HFFc6 (cell line): ENCODE measurements at places on chromosomes 12 and 14. TPM values are rescaled to one million over a fixed set of nuclear protein-coding genes. Genes with fewer than 3 reads are reported as not detected.
A peak's percentile ranks its signal among the peaks of the same experiment; 100 is the strongest.

GALNT4 gene
- 6.3 to 8.1 TPM (median 7.2 TPM) in 3 replicates for total RNA-seq

PTPRQ gene
- 2.6 and 3.3 TPM in 2 replicates for total RNA-seq

UNC79 gene
- 0.05 and 0.06 TPM in 2 replicates for total RNA-seq

SLC8A3 gene
- total RNA-seq, result not detected in 3 replicates

STXBP6 gene
- total RNA-seq, result 14.5 to 17.5 TPM (median 16.8 TPM) in 3 replicates

ABCB9 gene
- total RNA-seq, result 7.6 to 9.6 TPM (median 8.9 TPM) in 3 replicates

- no peak overlapping the region for H3K27ac ChIP-seq
- no peak for DNase-seq
- no peaks in the 10 kb centered on the region for H3K4me1 ChIP-seq
- peaks cover 28% of the 10 kb centered on the region; the same call in 1 of the 2 replicates for H3K27me3 ChIP-seq
Measured at GRCh38 chr14:51807356-51807755, 53.1 kb upstream of the GNG2 start.

GRCh38 chr12:133129368-133130037 is 571 bp downstream of the ZNF891 start:
- peaks cover 64% of the 10 kb centered on the region for H3K36me3 ChIP-seq
- peak overlapping the region; percentile 99 for H3K27ac ChIP-seq
- peak; percentile 17 for DNase-seq
- peaks cover 11% of the 10 kb centered on the region for H3K4me1 ChIP-seq
- peaks cover 4% of the 10 kb centered on the region; the same call in 1 of the 2 replicates for H3K27me3 ChIP-seq

DNA sequence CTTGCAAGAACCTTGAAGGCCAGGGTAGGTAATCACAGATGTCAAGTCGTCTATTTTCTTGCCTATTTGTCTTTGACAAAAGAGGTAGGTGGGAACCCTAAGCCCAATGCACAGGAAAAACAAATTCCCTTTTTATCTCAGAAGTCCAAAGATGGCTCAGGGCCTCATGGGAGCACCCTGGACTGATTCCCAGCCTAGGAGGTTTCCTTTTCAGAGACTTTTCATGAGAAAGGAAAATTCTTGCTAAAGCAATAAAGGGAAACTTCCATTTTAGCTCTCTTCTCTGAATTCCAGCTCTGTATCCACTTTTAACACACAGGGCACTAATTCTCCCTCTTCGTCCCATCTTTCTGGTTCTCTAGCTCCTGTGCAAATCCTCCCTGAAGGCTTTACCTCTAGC is 1.2 kb downstream of the ZNF641 start:
- H3K4me1 ChIP-seq, result peaks cover 9% of the 10 kb centered on the region
- H3K27ac ChIP-seq, result no peak overlapping the region

- H3K27ac ChIP-seq, result no peak overlapping the region
- no peaks in the 10 kb centered on the region for H3K27me3 ChIP-seq
- H3K4me3 ChIP-seq, result no peak overlapping the region
- no peak for DNase-seq
- H3K36me3 ChIP-seq, result peaks cover 60% of the 10 kb centered on the region
Measured at GRCh38 chr14:20278414-20278813, 27.3 kb downstream of the TTC5 start.

- no peaks in the 10 kb centered on the region for H3K36me3 ChIP-seq
- peaks cover 34% of the 10 kb centered on the region for H3K27me3 ChIP-seq
- no peak overlapping the region for H3K27ac ChIP-seq
- H3K4me3 ChIP-seq, result no peak overlapping the region
Measured at GRCh38 chr14:91298576-91298975, 54.1 kb upstream of the GPR68 start.

- no peak for DNase-seq
- no peaks in the 10 kb centered on the region for H3K36me3 ChIP-seq
- H3K4me1 ChIP-seq, result peaks cover 19% of the 10 kb centered on the region
- no peaks in the 10 kb centered on the region for H3K27me3 ChIP-seq
- H3K27ac ChIP-seq, result no peak overlapping the region
Measured at GRCh38 chr12:42099433-42099832, 45.2 kb downstream of the GXYLT1 start.

GRCh38 chr12:1131811-1132224 is 140.8 kb downstream of the ERC1 start:
- no peak for DNase-seq
- peaks cover 13% of the 10 kb centered on the region; the same call in 1 of the 2 replicates for H3K36me3 ChIP-seq
- peaks cover 28% of the 10 kb centered on the region for H3K4me1 ChIP-seq
- H3K27ac ChIP-seq, result no peak overlapping the region
- no peak overlapping the region for H3K4me3 ChIP-seq

DNA sequence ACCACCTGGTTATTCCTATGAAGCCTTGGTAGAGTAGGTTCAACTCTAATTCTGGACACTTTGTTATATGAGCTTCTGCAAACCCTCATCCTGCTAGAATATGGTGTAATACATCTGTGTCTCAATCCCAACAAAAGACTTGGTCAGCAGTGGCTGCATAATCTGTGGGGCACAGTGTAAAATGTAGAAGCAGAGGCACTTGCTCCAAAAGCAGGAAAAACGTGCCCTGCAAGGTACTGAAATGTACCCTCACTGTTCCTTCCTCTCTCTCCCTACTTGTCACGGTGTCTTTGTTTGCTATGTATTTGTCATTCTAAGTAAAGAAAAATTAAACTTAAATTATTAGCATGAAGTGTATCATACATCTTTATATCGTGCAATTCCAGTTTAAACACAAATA is 267.9 kb downstream of the BCL11B start:
- H3K4me3 ChIP-seq, result no peak overlapping the region
- H3K27ac ChIP-seq, result no peak overlapping the region
- H3K27me3 ChIP-seq, result no peaks in the 10 kb centered on the region
- H3K36me3 ChIP-seq, result no peaks in the 10 kb centered on the region
- DNase-seq, result no peak

DNA sequence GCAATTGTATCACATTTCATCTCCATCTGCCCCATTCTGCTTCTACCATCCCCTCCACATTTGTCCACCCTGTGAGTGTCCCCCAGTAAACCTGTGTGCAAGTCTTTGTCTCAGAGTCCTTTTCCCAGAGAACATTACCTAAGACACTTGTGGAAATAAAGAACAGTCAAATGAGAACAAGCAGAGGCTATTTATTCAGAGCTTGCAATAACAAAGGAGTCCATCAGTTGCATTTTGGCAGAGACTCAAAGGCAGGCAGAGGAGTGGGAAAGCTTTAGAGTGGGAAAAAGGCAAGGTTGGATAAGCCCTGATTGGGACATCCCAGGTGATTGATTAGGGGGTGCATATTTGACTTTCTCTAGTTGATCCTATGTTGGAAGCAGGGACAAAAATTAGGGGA is 18.2 kb upstream of the PPFIBP1 start:
- no peak overlapping the region for H3K4me3 ChIP-seq
- no peak for DNase-seq
- H3K4me1 ChIP-seq, result peaks cover 19% of the 10 kb centered on the region
- no peak overlapping the region; the same call in 1 of the 2 replicates for H3K27ac ChIP-seq
- H3K36me3 ChIP-seq, result no peaks in the 10 kb centered on the region

DNA sequence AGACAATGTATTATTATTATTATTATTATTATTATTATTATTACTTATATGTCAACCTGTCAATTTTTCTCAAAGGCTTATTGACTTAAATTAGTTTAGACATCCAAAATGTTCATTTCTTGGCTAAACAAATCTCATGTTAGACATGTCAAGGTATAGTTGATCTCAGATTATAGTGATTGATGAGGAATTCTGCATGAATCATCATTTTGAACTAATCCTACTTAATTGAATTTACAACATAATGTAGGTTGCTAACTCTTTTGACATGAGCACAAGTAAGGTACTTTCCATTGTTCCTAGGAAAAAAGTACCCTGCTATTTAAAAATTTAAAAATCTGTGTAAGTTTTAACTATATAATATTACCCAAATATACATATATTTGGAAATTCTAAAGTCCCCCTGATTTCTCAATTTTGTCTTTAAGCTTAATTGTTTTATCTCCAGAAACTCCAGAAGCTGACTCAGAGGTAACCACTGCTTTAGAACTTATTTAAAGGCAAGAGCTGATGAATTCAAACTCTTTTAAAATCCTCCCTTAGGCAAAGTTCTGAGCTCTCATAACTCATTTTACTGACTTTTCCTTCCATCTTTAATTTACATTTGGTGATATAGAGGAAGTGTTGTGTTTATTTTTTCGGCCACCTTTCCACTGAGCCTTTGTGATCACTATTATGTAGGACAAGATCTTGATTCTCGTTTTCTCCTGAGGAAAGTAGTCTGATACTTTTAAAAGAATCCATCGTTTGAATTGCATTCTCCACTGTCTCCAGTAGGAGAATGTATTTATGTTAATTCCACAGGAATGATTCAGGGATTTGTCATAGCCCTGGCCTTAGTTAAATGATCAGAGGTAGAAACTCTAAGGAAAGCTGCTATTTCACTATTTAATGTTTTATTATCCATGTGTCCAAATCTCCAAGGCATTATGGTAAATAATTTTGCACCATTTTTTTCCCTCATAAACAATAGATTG is 1304.5 kb downstream of the AACS start:
- no peaks in the 10 kb centered on the region; the same call in 1 of the 2 replicates for H3K36me3 ChIP-seq
- H3K4me1 ChIP-seq, result no peaks in the 10 kb centered on the region; the same call in 1 of the 2 replicates
- H3K27me3 ChIP-seq, result no peaks in the 10 kb centered on the region

DNA sequence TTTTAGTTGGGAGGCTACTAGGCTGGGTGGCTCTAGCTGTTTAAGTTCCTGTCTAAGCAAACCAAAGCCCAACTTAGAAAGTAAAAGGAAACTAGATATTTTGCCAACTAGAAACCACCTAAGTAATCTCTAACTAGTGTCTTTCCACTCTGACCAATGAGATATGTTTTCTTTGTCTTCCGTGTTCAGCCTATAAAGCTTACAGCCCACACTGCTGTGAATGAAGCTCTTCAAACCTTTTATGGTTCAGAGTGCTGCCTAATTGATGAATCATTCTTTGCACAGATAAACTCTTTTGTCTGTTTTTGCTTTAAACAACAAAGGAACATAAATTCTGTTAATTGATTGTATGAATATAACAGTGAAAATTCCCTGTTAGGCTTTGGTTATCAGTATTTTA is 66.1 kb downstream of the FUT8 start:
- peaks cover 49% of the 10 kb centered on the region for H3K4me1 ChIP-seq
- peak; percentile 48 for DNase-seq
- H3K36me3 ChIP-seq, result no peaks in the 10 kb centered on the region

DNA sequence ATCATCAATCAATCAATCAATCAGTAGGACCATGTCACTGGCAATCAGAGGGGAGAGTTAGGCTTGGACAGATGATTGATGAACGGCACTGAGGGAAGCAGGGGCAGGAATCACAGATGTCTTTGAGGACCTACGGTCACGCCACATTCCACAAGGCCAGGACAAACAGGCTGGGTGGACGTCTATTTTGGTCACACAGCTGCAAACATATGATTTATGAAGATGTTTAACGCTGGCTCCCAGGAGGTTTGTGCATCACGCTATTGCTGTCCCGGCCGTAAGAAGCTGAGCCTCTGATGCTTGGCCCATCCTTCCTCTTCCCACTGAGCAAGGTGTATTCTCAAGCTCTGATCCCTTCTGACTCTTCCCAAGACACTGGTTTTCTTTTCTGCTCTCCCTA is 160.8 kb downstream of the FOXN3 start:
- no peak overlapping the region for H3K27ac ChIP-seq
- H3K4me1 ChIP-seq, result peaks cover under 1% of the 10 kb centered on the region
- no peaks in the 10 kb centered on the region for H3K36me3 ChIP-seq

DNA sequence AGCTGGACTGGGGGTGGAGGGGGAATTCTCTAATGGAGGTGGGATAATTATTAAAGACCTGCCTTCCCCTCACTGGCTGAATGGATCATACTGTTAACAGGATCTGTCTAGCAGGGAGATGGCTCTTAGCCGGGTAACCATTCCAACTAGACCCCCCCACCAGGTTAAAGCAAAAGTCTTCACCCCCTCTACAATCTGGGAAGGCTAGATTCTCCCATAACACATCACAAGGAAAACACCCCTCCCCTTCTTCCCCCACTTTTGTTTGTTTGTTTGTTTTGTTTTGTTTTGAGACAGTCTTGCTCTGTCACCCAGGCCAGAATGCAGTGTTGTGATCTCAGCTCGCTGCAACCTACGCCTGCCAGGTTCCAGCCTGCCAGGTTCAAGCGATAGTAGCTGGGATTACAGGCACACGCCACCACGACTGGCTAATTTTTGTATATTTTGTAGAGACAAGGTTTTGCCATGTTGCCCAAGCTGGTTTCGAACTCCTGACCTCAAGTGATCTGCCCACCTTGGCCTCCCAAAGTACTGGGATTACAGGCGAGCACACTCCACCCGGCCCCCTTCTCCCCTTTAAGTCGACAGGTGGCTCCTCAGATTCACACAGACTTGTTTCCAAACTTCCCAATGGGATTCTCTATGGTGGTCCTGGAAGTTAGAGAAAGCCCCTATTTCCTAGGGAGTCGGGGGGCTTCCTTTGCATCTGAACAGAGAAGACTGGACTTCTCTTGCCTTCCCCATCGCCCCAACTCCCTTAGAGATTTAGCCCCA is 3.5 kb upstream of the BAZ2A start:
- peaks cover 20% of the 10 kb centered on the region for H3K36me3 ChIP-seq
- no peak for DNase-seq
- peaks cover 2% of the 10 kb centered on the region for H3K27me3 ChIP-seq
- H3K27ac ChIP-seq, result peak overlapping the region; percentile 75

- H3K4me1 ChIP-seq, result peaks cover 43% of the 10 kb centered on the region
- 0 out of 2 replicates have a peak, but pooled peaks cover 6% of the 10 kb centered on the region for H3K36me3 ChIP-seq
- no peak for DNase-seq
Measured at GRCh38 chr14:55190906-55191202, 531 bp downstream of the DLGAP5 start.

- H3K4me3 ChIP-seq, result no peak overlapping the region
- 0 out of 2 replicates have a peak, but pooled peaks cover 2% of the 10 kb centered on the region for H3K27me3 ChIP-seq
- no peak for DNase-seq
- peaks cover 26% of the 10 kb centered on the region for H3K36me3 ChIP-seq
Measured at GRCh38 chr12:93683410-93683809, 6.2 kb downstream of the CRADD start.

GRCh38 chr12:23504641-23505399 is 444.6 kb downstream of the SOX5 start:
- no peak overlapping the region for H3K27ac ChIP-seq
- H3K36me3 ChIP-seq, result no peaks in the 10 kb centered on the region; the same call in 1 of the 2 replicates
- no peak for DNase-seq
- H3K27me3 ChIP-seq, result no peaks in the 10 kb centered on the region
- no peaks in the 10 kb centered on the region for H3K4me1 ChIP-seq

- no peaks in the 10 kb centered on the region for H3K4me1 ChIP-seq
- no peak overlapping the region for H3K4me3 ChIP-seq
- DNase-seq, result no peak
Measured at GRCh38 chr14:97198813-97199212, 401.6 kb downstream of the VRK1 start.

DNA sequence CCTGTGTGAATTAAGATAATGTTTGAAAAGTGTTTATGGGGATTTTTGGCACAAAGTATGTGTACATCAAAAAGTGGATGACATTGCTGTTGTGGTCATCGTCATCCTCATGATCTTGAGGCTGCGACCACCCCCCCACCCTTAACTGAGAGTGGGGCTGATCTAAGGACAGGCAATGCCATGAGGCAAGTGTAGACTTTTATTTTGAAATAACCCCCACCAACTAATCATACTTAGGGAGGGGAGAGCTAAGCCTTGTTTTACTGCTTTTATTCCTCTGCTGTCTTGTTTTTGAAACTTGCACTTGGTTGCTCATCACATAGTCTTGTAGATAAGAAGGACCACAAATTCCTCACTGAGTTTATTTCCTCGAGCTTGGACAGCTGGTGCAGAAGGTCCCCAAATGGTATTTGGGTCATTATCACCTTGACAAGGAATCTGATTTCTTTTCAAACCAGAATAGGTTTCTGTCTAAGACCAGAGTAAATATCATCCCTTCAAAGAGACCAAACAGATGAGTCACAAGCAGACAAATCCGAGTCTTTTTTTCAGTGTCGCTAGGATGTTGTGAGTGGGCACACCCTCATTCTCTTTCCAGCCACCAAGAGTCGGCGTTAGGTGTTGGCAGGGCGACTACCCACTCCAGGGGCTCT is 23.9 kb upstream of the SMOC1 start:
- no peak overlapping the region for H3K4me3 ChIP-seq
- H3K36me3 ChIP-seq, result no peaks in the 10 kb centered on the region
- H3K27ac ChIP-seq, result no peak overlapping the region
- no peak for DNase-seq
